ENCODE measurements at places on chromosomes 13 and 19.

DNA sequence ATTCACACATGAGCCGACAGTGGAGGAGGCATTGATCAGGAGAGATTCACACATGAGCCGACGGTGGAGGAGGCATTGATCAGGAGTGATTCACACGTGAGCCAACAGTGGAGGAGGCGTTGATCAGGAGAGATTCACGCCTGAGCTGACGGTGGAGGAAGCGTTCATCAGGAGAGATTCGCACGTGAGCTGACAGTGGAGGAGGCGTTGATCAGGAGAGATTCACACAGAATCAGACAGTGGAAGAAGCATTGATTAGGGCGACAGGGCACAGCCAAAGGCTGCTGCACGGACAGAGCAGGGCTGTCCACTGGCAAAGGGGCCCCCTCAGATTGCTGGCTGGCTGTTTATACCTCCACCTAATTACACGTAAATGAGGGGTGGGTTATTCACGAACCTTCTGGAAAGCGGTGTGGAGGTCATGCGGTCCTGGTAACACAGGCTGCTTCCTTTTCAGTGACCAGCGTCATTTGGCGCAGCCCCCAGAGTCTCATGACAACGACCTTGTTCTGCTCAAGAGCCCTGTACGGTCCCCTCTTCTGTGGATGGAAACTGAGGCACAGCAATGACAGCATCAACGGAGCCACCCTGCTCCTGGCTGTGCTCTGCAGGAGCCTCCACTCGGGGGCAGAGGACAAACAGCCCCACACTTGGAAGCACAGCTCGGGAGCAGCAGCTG, 50.6 kb upstream of the GAS6 start:
- no peak for DNase-seq

DNA sequence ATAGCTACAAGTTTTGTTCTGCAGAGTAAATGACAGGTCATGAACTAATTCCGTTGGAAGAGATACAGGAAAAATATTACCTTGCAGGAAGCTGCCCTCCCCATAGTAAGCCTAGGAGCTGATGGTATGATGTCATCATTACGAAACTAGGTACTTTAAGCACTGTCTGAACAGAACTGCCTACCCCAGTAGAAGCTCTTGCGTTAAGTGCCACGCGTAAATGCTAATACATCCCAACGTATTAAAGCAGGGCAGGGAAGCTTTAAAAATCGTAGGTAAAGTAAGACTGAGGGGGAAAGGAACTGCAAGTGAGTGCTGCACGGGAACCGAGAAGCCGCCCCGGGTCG, 572 bp downstream of the UGGT2 start:
- DNase-seq, result peak; percentile 77

- DNase-seq, result no peak
Measured at GRCh38 chr13:93286047-93286446, 59.4 kb downstream of the GPC6 start.

GRCh38 chr19:1068009-1069001, 1.3 kb downstream of the ARHGAP45 start:
- no peak for DNase-seq

DNA sequence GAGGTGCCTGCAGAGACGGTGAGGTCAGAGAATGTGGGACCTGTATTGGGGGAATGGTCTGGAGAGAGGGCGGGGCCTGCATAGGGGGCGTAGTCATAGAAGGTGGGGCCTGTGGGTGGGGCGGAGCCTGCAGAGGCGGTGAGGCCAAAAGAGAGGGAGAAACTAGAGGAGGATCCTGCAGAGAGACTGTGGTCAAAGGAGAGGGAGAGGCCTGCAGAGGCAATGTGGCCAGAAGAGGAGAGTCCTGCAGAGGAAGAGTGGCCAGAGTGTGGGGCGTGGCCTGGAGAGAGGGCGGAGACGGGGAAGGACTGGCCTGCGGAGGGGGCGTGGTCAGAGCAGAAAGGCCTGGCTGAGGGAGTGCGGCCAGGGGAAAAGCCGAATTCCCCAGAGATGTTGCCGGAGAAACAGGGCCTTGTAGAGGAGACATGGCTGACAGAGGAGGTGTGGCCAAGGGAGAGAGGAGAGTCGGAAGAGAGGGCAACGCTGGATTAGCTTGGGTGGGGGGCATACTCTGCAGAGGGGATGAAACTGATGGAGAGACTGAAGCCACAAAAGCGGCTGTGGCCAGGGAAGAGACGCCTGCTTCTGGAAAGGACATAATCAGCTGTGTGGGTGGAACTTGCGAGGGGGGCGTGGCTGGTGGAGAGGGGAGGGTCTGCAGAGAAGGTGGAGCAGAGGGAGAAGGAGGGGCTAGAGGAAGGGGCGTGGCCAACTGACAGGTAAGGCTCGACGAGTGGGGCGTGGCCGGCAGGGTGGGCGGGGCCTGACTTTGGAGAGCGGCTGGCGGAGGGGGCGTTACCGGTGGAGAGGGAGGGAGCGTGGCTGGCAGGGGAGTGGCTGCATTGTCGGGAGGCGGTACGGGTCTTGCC, 2.5 kb downstream of the PRR36 start:
- peak; percentile 97 for DNase-seq

All from choroid plexus epithelial cell (primary cell).